ENCODE measurements at places on chromosomes 2 and 18. TPM values are rescaled to one million over a fixed set of nuclear protein-coding genes. Genes with fewer than 3 reads are reported as not detected.

DNA sequence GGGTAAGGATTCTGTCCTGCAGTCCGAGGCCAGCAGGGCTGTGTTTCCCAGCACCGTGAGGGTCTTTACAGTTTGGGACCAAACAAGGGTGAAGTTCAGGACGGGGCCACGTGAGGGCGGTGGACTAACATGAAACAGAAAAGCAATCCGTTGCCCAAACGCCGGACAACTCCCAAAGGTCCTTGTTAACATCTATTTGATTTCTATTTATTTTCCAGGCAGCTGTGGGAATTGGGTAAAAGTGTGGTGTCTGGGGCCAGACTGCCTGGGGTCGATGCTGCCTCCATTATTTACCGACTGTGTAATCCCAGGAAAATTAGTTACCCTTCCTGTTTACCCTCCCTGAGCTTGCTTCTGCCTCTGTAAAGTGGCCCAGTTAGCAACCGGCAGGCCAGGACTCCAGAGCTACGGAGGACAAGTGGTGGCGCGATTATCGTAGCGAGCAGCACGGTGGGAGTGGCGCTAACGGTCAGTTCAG is 66.3 kb upstream of the TCF7L1 start:
- DNase-seq: peak; percentile 88

- no peak for DNase-seq
Measured at GRCh38 chr2:96838345-96839292, 5.2 kb downstream of the ANKRD23 start.

- no peak for DNase-seq
Measured at GRCh38 chr2:70448041-70448440, 105.6 kb downstream of the TGFA start.

DNA sequence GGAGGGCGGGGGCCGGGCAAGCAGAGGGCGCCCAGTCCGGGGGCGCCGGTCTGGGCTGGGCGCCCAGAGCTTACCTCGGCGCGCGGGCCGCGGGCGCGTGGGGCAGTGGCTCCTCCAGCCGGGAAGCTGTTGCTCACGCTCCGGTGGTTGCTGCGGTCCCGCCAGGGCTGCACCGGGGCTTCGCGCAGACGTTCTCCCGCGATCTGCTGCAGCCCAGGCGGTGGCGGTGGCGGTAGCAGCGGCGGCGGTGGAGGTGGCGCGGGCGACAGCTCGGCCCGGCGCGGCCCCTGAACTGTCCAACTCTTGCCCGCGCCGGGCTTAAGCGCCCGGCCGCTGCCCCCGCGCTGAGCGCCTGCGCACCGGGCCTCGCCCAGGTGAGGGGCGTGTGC is 391 bp downstream of the ZNF385B start:
- peak; percentile 12 for DNase-seq

- no peak for DNase-seq
Measured at GRCh38 chr2:208929139-208929864, 494.5 kb upstream of the MAP2 start.

DNA sequence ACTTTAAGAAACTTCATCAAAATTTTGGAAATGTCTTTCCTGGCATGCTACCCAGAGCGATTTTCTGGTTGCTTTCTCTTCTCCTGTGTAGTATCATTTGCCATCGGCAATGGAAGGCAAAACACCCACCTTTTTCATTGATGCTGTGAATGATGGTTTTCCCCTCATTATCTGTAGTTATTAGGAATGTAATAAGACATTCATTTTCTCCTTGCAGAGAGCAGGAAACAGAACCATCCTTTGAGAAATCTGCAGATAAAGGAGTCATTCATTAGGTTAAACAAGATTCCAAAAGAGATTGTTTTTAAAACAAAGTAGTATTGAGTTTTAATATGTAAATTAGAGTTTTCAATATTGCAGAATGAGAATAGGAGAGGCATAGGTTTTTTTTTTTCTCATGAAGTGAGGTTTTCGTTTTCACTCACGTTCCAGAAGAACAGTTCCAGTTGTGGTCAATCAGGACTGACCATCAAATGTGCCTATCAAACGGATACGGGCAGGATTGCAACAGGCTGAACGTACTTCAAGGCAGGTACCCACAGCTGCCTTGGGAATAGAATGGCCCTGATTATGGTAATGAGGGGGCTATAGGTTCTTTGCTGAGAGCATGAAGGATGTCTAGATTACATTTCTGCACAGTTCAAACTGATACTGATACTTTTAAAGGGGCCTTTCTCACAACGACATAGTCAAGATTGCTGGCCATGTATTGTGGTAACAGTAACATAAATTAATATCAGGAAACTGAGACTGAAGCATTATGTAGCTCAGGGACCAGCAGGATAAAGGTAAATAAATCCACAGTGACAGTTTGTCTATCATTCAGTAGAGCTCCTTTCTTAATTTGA is 49.8 kb upstream of the PLA2R1 start:
- no peak for DNase-seq

DNA sequence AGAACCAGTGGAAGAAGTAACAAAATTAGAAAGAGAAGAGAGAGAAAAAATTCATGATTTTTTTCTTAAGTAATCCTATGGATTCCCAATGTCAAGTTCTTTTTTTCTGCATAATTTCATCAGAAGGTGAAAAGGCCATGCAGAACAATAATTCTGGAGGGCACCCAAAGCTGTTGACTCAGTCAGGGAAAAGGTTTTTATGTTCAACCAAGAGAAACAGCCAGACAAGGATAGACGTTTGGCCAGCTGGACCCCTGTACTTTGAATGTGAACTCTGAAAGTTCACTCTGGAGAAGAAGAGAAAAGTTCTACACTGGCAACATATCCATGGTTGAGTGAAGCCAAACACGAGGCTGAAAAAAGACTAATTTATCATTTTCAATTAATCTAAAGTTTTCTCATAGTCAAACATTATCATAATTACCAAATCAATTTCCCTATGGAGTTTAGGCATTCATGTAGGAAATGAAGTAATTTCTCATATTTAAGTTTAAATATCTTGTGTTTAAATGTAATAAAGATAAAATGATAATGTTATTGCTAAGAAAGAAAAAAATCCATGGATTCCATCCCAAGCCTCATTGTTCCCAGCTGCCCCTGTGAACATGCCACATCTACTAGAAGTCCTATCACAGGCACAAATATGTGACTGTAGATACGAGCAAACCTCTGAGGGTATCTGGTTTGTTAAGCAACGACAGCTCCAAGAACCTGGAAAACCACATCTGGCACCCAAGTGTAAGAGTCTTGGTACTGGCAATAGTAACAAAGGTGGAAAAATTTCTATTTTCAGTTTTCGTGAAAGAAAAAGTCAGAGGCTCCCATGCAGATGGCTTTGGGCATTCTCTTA is 742.7 kb upstream of the ACVR2A start:
- no peak for DNase-seq

DNA sequence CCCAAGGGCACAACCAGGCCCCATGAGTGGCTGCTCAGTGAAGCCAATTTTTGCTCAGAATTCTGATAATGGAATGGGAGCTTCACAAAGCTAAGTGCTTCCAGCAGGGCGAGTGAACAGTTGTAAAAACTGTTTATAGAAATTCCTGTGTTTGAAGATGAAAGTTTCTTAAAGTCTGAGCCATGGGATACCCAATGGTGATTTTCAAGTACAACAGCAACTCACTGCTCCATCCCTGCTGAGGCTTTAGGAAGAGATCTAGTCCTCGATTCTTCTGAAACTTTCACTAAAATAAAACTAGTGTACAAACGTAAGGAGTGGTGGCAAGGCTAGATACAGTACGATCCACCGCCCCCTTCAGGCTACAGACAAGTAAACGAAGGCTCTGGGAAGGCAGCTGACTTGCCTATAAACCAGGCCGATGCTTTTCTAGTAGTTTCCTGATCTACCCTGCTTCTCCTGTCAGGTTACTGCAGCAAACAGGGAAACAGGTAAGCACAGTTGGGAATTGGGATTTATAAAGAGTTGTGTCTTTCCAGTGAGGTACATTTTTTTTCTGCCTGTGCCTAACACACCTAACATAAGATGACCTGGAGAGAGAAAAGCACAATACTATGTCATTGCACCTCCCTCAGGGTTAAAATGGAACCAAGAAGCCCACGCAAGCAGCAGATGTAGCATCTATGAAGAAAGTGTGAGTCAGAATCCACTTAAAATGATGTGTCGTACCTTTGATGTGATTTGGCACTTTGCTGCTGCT is 108.7 kb downstream of the UXS1 start:
- no peak for DNase-seq

DNA sequence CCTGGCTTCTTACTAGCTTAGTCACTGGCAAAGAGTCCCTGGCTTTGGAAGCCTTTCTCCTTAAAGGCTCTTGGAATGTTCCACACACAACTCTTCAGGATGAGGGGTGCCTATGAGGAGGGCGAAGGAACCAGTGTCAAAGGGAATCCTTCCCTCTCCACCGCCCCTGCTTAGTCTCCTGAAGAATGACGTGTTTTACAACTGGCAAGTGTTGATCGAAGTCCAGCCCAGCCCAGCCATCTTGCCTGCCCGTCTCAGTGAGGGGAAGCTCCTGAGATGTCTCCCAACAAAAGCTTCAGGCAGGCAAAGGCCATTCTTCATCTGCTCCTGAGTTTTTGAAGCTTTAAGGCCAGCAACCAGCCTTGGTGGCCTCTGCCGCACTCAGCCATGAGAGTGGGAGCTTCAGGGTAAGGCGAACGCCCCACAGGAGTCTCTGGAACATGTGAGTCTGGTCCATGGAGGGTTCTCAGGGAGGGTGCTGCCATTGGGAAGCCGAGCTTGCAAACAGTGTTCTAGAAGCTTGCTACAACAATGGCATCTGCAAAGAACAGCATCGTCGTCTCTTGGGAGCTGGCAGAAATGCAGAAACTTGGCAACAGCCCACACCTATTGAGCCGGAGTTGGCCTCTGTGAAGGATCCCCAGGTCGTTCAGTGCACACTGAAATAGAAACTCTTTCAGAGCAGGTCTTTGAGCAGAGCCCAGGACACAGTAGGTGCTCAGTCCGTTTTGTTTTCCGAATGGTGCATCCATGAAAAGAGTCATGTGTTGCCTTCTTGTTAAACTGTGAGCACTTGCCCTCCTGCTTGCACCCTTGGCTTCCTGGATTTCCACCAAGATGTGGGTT is 220.7 kb downstream of the SEPTIN10 start:
- no peak for DNase-seq

- no peak for DNase-seq
Measured at GRCh38 chr2:122868646-122869275, 1113.3 kb downstream of the TSN start.

DNA sequence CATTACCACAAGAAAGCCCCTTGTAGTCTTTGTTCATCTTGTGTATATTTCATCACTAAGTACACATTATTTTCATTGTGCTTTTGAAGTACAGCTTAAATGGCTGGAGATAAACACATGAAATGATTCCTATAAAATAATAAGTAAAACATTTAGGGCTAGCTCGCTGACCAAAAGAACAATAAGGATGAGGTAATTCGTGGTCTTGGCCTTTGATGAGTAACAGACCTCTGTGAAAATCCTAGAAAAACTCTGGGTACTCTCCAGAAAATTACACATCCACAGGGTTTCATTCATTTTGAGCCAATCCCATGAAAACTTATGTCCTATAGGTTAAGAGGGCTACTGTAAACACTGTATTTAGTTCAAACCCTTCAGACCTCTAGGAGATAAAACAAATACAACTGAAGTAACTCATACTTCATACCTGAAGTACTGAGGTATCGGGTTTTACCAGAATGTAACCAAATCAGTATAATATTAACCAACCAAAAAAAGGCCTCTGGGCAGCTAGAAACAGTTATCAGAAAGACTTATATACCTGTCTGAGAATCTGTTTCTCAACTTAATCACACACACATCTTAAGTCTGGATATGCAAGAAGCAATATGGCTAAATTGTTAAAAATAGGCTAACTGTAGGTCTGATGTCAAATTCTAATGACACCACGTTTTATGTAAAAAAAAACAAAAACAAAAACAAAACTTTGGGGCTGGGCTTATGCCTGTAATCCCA is 31.0 kb downstream of the CFAP36 start:
- no peak for DNase-seq

- DNase-seq: peak; percentile 91
Measured at GRCh38 chr2:240586198-240586918, at the start of gene CAPN10. Gene CAPN10 (plus strand): TSS chr2:240586734. CDS start chr2:240586912, 178 bp downstream.

- DNase-seq: peak; percentile 39
Measured at GRCh38 chr18:28175930-28176697, 816 bp downstream of the CDH2 start.

PLEK gene
- not detected for total RNA-seq

DTNA gene
- total RNA-seq: 13.3 TPM

DIS3L2 gene
- total RNA-seq: 47.2 TPM

UNC80 gene
- 2.8 TPM for total RNA-seq

BMP10 gene
- not detected for total RNA-seq

APCDD1 gene
- 49.8 TPM for total RNA-seq

TRIB2 gene
- 73.6 TPM for total RNA-seq

Measured in neural crest cell (in vitro differentiated cells).